ENCODE measurements at places on chromosomes 4 and X. TPM values are rescaled to one million over a fixed set of nuclear protein-coding genes. Genes with fewer than 3 reads are reported as not detected.

Gene HGFAC
- 1.5 TPM for polyA plus RNA-seq

Gene UXT
- polyA plus RNA-seq: 316 TPM

Gene ELF4
- 3.6 TPM for polyA plus RNA-seq

Gene SRD5A3
- 7.8 TPM for polyA plus RNA-seq

Gene CSAG1
- not detected for polyA plus RNA-seq

Gene GLUD2
- polyA plus RNA-seq: 0.38 TPM

Gene GYPE
- polyA plus RNA-seq: 3.4 TPM

Gene POU4F2
- not detected for polyA plus RNA-seq

Gene FMR1NB
- not detected for polyA plus RNA-seq
